ENCODE measurements at places on chromosomes 3 and 15. TPM values are rescaled to one million over a fixed set of nuclear protein-coding genes. Genes with fewer than 3 reads are reported as not detected.

The ROPN1 gene
- total RNA-seq: not detected

The IQCF5 gene
- total RNA-seq: not detected

The SLC38A3 gene
- 3.3 TPM for total RNA-seq

The NR2E3 gene
- 0.35 TPM for total RNA-seq

The TRPM1 gene
- not detected for total RNA-seq

The RAMAC gene
- total RNA-seq: 43.8 TPM

The ACAN gene
- total RNA-seq: not detected

The PODXL2 gene
- total RNA-seq: 45.8 TPM

The NR1I2 gene
- 0.04 TPM for total RNA-seq

The SHC4 gene
- 4.3 TPM for total RNA-seq

The RTP3 gene
- total RNA-seq: not detected

The STX19 gene
- not detected for total RNA-seq

The ERC2 gene
- 0.77 TPM for total RNA-seq

The CPLX3 gene
- total RNA-seq: not detected

The GOLGA8J gene
- total RNA-seq: not detected

The EFCC1 gene
- total RNA-seq: not detected

The EHHADH gene
- 6.6 TPM for total RNA-seq

The SMCO1 gene
- not detected for total RNA-seq

The LRRC34 gene
- 3.8 TPM for total RNA-seq

- no peaks in the 10 kb centered on the region for H3K36me3 ChIP-seq
- no peaks in the 10 kb centered on the region for H3K27me3 ChIP-seq
- H3K4me1 ChIP-seq: no peaks in the 10 kb centered on the region
- no peak overlapping the region for H3K4me3 ChIP-seq
- no peak for DNase-seq
Observed at GRCh38 chr3:104961851-104962250, 404.9 kb upstream of the ALCAM start.

- no peak for DNase-seq
- no peaks in the 10 kb centered on the region for H3K36me3 ChIP-seq
- H3K27me3 ChIP-seq: peaks cover 20% of the 10 kb centered on the region
Observed at GRCh38 chr3:56291953-56292352, 176.3 kb downstream of the ERC2 start.

DNA sequence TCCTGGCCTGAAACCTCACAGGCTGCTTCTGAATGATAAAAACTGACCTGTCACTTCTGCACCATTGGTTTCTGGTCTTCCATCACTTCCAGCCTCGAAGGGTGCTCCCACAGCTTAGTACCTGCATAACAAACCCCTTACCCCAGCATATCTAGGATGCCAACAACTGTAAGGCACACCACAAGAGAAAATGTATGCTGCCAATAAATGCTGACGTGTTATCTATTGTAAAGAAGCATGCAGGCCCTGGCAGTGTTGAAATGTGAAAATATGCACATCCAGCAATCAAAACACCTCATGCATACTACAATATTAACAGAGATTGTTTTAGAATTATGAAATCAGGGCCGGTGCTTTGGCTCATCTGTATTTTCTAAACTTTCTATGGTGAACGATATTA lies 242.0 kb upstream of the NSMCE3 start:
- no peak for DNase-seq
- no peaks in the 10 kb centered on the region for H3K36me3 ChIP-seq
- H3K27me3 ChIP-seq: peaks cover 34% of the 10 kb centered on the region
- H3K4me1 ChIP-seq: no peaks in the 10 kb centered on the region
- H3K27ac ChIP-seq: no peak overlapping the region
- H3K4me3 ChIP-seq: no peak overlapping the region

- no peak for DNase-seq
- no peaks in the 10 kb centered on the region for H3K4me1 ChIP-seq
- H3K27ac ChIP-seq: no peak overlapping the region
- no peak overlapping the region for H3K4me3 ChIP-seq
- peaks cover 80% of the 10 kb centered on the region for H3K27me3 ChIP-seq
Observed at GRCh38 chr15:33517944-33518343, 207.2 kb downstream of the RYR3 start.

GRCh38 chr3:7207125-7207524 lies 346.2 kb downstream of the GRM7 start:
- H3K36me3 ChIP-seq: no peaks in the 10 kb centered on the region
- no peaks in the 10 kb centered on the region for H3K27me3 ChIP-seq
- no peaks in the 10 kb centered on the region for H3K4me1 ChIP-seq
- H3K27ac ChIP-seq: no peak overlapping the region

DNA sequence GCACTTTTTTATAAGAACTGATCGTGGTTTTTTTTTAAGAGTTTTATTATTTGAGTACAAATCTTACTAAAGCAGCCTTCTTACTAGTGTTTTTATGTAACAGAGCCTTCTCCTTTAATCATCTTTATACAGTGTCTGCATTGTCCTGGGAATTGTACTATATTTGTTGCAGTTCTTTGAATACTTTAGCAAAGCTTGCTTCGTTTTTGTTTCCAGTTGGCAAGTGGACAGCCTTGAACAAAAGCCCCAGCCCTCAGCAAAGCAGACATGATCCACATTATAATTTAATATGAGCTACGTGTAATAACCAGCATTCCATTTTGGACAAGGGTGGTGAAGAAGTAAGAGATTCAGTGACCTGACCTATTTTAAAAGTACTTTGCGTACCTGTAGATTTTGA lies 112.2 kb upstream of the FLNB start:
- H3K27ac ChIP-seq: no peak overlapping the region
- no peaks in the 10 kb centered on the region for H3K4me1 ChIP-seq
- H3K36me3 ChIP-seq: peaks cover 22% of the 10 kb centered on the region
- no peak for DNase-seq
- H3K4me3 ChIP-seq: no peak overlapping the region

DNA sequence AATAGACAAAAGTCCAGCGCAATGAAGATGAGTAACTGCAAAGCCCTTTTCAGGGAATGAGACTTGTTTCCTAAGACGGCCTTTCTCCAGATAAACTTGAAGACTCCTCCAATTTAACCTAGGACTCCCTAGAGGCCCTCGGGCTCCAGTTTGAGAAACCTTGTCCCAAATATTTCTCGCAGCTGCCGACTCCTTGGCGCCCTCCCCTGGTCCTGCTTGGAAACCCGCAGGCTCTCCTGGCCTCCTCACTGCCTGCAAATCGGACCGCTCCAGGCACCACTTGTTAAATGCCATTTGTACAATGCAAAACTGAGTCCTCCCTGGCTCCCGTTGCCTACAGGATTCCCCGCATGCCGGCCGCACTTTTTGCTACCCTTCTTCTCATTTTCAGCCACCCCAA lies 36.8 kb downstream of the MUC4 start:
- H3K4me1 ChIP-seq: no peaks in the 10 kb centered on the region
- DNase-seq: peak; percentile 59
- no peak overlapping the region for H3K27ac ChIP-seq

- no peaks in the 10 kb centered on the region for H3K4me1 ChIP-seq
- H3K36me3 ChIP-seq: no peaks in the 10 kb centered on the region
- H3K27me3 ChIP-seq: no peaks in the 10 kb centered on the region
- no peak for DNase-seq
Observed at GRCh38 chr3:139642996-139643395, 34.8 kb downstream of the NMNAT3 start.

- no peaks in the 10 kb centered on the region for H3K27me3 ChIP-seq
- H3K36me3 ChIP-seq: no peaks in the 10 kb centered on the region
- no peak for DNase-seq
Observed at GRCh38 chr15:48017747-48018146, 103.0 kb upstream of the SLC24A5 start.

GRCh38 chr3:127065561-127066290 lies 82.8 kb downstream of the PLXNA1 start:
- no peaks in the 10 kb centered on the region for H3K4me1 ChIP-seq
- H3K27me3 ChIP-seq: no peaks in the 10 kb centered on the region
- H3K27ac ChIP-seq: no peak overlapping the region
- DNase-seq: no peak
- H3K36me3 ChIP-seq: no peaks in the 10 kb centered on the region

DNA sequence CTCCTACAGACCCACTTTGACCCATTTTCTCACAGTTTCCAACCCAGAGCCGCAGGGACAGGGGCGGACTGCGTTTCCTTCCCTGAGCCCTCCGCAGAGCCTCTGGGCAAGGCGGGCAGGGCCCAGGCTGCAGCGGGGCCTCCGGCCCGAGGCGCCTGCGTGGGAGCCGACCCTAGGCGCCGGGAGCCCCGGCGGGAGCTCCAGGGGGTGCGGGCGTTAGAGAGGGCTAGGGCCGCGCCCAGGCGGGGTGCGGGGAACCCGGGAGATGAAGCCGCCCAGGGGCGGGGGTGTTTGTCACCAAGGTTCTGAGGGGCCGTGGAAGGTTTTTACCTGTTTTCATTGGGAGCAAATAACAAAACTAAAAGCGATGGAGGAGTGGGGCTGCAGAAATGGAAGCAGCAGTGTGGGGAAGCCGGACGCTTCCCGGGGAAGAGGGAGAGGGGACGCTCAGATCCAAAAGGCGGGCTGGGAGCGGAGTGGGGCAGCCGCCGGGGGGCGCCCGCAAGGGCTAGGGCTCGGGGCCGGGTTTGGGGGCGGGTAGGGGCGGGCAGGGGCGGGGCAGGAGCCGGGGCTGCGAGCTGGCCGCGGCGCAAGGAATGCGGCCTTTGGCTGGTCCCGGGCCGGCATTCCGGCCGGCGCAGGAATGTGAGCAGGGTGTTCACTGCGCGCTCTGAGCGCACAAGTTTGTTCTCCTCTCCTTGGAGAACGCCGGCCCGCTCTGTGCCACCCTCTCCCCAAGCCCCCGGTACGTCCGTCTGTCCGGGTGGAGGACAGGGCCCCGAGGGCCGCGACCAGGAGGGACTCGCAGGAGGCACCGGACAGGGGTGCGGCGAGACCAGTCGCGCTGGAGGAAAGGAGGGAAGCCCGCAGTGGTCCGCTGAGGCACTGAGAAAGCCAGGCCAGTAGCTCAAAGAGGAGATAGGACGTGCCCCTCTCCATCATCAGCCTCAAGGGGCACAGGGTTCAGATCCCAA lies 61.1 kb downstream of the AMOTL2 start:
- no peaks in the 10 kb centered on the region for H3K36me3 ChIP-seq
- peak; percentile 71 for DNase-seq
- H3K27me3 ChIP-seq: no peaks in the 10 kb centered on the region

DNA sequence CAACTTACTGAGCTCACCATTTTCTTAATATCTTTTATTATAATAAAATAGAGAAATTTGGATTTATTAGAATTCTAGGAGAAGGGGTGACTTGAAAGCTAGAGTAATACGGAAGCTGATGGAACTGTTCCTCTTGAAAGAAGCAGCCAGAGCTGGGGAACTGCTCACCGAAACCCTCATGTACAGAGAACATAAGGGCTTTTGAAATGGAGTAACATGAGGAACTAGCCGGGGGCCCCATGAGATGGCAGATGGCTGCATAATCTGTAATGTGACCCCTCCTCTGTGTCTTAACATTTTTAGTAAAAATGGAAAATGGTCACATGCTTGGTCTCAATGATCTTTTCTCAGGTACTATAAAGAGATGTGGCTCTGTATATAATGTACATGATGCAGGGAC lies 15.7 kb upstream of the DYNC1LI1 start:
- no peak overlapping the region for H3K4me3 ChIP-seq
- no peaks in the 10 kb centered on the region for H3K4me1 ChIP-seq
- H3K36me3 ChIP-seq: no peaks in the 10 kb centered on the region
- no peak overlapping the region for H3K27ac ChIP-seq

DNA sequence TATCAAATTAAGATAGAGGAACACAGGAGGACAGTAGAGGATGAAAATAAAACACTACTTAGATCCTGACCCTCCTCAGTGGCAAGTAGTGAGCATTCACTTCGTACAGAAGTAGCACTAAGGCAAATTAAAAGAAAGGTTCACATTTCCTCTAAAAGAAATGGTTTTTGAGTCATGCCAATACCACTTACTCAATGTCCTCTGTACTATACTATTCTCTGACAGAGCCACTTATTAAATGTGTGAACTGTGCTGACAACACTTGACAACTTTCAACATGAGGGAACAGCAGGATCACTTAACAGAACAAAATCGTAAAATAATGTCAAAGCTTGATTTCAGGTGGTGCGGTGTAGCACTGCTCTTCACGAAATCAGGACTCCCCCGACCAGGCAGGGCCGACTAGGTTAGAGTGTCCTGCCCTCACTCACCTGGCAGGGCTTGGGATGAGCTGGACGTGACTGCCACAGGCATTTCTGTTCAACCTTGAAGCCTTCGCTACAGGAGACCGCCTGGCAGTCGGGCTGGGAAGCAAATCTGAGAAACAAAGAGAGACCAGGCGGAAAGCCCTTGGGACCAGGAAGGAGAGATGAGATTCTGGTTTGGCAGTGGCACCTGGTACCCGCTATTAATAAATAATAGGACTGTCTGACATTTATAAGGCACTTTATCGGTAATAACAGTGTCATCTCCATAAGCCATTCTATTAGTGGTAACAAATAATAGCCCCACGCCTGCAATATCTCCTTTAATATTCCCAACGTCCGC lies 611 bp upstream of the SLC27A2 start:
- DNase-seq: no peak
- peaks cover 12% of the 10 kb centered on the region for H3K4me1 ChIP-seq
- peak overlapping the region; percentile 78 for H3K4me3 ChIP-seq
- H3K27me3 ChIP-seq: no peaks in the 10 kb centered on the region
- H3K27ac ChIP-seq: no peak overlapping the region

DNA sequence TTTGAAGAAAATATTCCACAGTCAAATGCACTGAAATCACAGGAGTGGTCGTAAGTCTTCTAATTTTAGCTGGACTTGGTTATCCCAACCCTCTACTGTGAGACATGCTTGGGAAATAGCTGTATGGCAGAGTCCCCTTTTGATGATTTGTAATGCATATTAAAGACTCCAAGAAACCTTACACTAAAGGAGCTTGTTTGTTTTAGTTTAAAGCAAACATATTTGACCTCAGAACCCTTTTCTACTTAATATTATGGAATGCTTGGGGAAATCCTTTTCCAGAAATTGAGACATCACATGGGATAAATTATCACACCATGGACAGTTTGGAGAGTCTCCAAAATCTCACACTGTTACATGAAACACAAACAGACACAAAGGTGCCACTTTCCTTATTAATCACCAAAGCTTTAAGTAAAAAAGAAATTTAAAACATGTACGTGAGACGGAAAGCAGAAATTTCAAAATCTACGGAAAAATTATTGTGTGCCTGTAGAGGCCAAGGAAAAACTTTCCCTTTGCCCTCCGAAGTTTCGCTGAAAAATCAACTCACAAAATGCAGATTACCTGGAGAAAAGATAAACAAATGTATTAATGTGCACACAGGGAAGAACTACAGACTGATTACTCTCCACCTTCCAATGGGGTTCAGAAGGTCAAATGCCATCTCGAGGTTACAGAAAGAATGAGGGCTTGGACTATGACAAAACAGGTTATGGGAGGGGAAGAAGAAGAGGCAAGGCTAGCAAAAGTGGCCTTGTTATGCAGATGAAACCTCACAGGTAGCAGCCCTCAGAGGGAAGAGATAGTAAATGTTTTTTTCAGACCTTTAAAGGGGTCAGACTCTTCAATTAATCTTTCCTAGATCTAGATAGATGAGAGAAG lies 7.0 kb upstream of the CPB1 start:
- DNase-seq: no peak
- H3K4me3 ChIP-seq: no peak overlapping the region
- no peaks in the 10 kb centered on the region for H3K36me3 ChIP-seq
- no peak overlapping the region for H3K27ac ChIP-seq

DNA sequence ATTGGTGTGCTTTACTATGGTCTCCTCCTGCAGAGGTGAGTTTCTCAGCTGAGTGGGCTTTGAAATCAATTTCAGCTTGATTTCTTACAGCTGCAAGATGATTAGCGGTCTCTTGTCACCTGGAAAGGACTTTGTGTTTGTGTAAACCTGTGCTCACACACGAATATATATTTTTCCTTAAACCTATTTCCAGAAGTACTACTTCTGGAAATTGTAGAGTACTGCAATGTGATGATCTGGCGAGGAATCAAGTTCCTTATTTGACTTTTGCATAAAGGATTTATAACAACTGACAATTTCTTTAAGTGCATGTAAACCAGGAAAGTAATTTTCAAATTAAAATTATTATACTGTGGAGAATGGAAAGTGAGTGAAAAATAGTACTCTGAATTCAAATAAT lies 2.1 kb downstream of the MCTP2 start:
- peak overlapping the region; percentile 75 for H3K4me3 ChIP-seq
- no peak for DNase-seq
- H3K27me3 ChIP-seq: no peaks in the 10 kb centered on the region
- no peaks in the 10 kb centered on the region for H3K36me3 ChIP-seq

Data from PC-3 (cell line).